Renal cortical epithelial cell (primary cell): ENCODE measurements at places on chromosomes 2 and 18. TPM values are rescaled to one million over a fixed set of nuclear protein-coding genes. Genes with fewer than 3 reads are reported as not detected.

GAREM1 gene
- 3.6 and 40.3 TPM in 2 replicates for total RNA-seq

SALL3 gene
- total RNA-seq: 0.17 and 0.94 TPM in 2 replicates

DNA sequence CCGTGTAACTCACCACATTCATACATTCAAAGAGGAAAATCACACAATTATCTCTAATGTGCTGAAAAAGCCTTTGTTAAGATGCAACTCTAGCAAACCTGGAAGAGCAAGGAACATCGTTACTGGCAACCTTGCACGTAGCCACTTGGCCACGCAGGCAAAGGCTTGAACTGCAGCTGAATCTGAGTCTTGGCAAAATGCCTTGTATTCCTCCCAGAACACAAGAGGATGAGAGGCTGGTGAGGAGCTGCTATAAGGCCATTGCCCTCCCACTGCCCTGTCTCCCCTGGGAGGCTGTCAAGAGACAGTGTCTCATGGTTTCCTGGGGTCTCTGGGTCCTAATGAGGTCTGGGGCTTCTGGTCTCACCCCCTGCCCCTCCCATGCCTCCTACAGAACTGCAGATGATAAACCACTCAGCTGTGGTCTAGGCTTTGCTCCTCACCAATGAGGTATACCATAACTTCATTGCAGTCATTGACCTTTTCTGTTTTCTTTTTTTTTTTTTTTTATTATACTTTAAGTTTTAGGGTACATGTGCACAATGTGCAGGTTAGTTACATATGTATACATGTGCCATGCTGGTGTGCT, 141.4 kb downstream of the SPP2 start:
- DNase-seq: peak; percentile 54

- peak; percentile 10 for DNase-seq
These were observed 79.7 kb upstream of the APCDD1 start for GRCh38 chr18:10374636-10375293.

HOXD3 gene
- 2.3 and 26.9 TPM in 2 replicates for total RNA-seq

GRCh38 chr2:80153151-80153550, 151.4 kb downstream of the LRRTM1 start:
- no peak for DNase-seq

GRCh38 chr2:173607606-173608311, 253.1 kb downstream of the CDCA7 start:
- no peak for DNase-seq

SNED1 gene
- 1.6 and 4.2 TPM in 2 replicates for total RNA-seq
